ENCODE measurements at places on chromosomes 6 and 20. TPM values are rescaled to one million over a fixed set of nuclear protein-coding genes. Genes with fewer than 3 reads are reported as not detected.

GRCh38 chr20:10807013-10807412 is 133.2 kb upstream of the JAG1 start:
- no peak for DNase-seq

DNA sequence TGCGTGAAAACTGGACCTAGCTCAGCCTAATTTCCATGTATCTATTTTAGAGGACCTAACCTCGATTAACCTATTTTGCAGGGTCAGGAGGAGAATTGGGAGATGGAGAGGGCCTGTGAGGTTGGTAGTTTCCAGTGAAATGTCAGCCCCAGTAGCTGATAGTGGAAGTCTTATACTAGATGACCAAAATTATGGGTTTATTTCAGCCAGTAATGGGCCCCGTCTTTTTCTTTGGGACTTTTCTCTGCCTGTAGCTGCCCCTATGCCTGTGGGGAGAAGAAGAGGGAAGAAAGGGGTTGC is 37.8 kb downstream of the RREB1 start:
- DNase-seq: no peak

GRCh38 chr6:26301638-26302037 is 63.4 kb upstream of the BTN3A2 start:
- DNase-seq: no peak

GRCh38 chr6:111499269-111499793 is 16.3 kb upstream of the REV3L start:
- no peak for DNase-seq

- DNase-seq: no peak
Observed at GRCh38 chr20:54510541-54511129, 35.2 kb downstream of the DOK5 start.

GRCh38 chr6:47811443-47811842 is 29.6 kb downstream of the OPN5 start:
- DNase-seq: no peak

GRCh38 chr20:44166008-44166407 is 21.0 kb downstream of the JPH2 start:
- no peak for DNase-seq

GRCh38 chr6:166005401-166005943 is 162.2 kb downstream of the TBXT start:
- DNase-seq: no peak

GRCh38 chr6:74448850-74449249 is 752.8 kb downstream of the CD109 start:
- DNase-seq: no peak

GRCh38 chr6:17491416-17492142 is 98.2 kb downstream of the CAP2 start:
- no peak for DNase-seq

DNA sequence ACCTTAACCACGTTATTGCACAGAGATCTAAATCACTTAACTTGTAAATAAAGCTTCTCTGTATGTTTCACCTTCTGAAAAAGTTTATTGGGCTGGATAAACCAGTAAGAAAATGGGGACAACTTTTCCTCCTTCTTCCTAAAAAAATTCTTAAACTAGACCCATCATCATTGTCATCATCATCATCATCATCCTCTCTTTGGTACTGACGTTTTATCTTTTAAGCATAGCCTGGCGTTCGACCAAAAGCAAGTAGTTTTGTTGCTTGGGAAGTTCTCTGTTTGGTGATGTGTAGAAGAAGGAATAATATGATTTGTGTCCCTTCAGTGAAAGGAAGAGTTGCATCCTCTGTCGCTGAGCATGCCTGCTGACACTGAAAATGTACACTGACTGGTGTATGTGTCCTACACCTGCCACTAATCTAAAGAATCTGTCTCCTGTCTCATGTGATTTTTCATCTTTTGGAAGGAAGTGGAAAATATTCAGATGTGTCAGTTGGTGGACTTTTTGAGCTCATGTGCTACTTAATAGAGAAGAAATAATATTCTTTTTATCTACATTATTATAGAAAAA is 2.5 kb downstream of the CLVS2 start:
- no peak for DNase-seq

DNA sequence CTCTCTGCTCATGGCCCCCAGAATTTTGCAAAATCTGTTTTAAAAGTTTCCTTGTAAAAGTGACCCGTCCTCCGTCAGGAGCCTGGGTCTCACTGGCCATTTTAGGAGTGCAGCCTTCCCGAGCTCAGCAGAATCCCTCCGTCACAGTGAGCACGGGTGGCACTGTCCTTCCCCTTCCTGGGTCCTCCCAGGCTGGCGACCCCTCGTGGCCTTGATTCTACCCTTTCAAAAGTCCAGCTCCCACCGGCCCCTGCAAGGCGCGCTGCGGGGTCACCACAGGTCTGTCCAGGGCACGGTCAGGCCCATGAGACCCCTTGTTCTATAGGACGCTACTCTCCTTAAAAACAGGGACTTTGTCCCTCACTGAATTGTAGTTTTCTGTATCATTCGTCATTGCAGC is 112.7 kb downstream of the PSMB1 start:
- no peak for DNase-seq

GRCh38 chr6:33974471-33974870 is 170.7 kb upstream of the MLN start:
- no peak for DNase-seq

- DNase-seq: no peak
Observed at GRCh38 chr6:159099276-159099675, 54.5 kb upstream of the TAGAP start.

DNA sequence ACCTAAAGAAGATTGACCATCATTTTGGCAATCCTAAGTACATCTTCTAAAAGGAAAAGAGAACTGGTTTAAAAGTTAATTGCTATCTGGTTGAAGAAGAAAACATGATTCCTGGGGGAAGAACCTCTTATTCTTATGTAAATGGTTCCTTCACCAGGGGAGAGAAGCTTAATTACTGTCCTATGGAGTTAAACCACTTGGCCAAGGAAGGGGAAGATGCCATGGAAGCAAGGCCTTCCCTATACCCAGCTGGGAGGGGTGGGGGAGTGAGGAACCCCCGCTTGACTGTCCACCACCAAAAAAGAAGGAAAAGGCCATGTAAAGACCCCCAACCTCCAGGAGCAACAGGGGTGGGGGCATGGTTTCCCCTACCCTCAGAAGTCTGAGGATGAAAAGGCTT is 962.1 kb downstream of the GRIK2 start:
- no peak for DNase-seq

- no peak for DNase-seq
Observed at GRCh38 chr6:29967379-29968010, 25.2 kb downstream of the HLA-A start.

GRCh38 chr20:235891-236290 is 8.8 kb downstream of the DEFB129 start:
- no peak for DNase-seq

DNA sequence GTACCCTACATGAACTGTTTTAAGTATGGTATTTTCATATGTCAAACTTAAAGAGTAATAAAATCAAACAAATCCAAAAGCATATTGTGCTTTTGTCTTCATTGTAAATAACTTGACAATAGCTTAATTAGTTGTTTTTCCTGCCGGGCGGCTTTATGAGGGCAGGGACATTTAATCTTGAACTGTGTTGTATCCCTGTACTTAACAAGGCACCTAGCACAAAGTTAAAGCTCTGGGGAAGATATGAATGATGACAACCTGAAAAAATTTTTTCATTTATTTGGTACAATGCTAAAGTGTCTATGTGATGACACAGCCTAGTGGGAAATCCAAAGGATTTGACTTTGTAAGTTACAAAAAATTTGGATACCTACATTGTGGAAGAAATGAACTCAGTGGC is 502 bp upstream of the HACE1 start:
- no peak for DNase-seq

The BTBD9 gene
- total RNA-seq: 38.1 TPM

The SERPINB6 gene
- 12.3 TPM for total RNA-seq

The PRSS35 gene
- total RNA-seq: 4.8 TPM

The MYLK4 gene
- 0.47 TPM for total RNA-seq

The CD24 gene
- total RNA-seq: 1,048 TPM
